ENCODE measurements at places on chromosomes 1 and 21.

DNA sequence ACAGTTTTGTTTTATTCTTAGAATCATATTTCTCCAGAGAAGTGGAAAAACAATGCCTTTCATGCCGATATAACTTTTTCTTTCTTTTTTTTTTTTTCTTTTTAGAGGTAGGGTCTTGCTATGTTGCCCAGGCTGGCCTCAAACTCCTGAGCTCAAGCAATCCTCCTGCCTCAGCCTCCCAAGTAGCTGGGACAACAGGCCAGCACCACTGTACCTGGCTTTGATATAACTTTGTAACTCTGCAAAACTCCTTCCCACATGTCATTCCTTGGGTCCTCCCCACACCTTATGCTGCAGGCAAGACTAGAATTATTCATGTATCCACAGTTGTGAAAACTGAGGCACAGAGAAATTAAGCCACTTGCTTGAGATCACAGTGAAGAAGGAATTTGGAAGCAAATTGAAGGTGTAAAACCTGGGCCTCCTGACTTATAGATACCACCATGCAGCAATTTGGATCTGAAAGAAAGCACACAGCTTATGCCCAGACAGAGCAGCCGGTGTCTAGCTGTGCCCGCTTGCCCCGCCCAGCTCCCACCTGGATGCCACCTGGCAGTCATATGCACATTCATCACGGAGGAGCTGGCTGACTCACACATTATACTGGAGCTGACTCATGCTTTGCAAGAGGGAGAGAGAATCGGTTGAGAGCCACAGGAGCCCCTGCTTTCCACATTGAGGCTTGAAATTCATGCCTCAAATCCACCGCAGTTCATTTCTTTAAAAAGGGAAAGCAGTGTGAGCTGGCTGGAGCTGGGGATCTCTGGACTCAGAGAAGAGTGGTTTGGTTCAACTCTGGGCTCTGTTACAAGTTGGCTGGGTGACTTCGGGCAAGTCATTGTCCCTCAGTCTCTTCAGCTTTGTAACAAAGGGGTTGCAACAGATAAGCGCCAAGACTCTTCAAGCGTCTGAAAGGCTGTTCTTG, 8.3 kb upstream of the SLC2A1 start:
- DNase-seq, result peak; percentile 76

GRCh38 chr1:199301472-199302217, 662.8 kb downstream of the PTPRC start:
- no peak for DNase-seq

GRCh38 chr21:35543746-35544145, 494.6 kb upstream of the RUNX1 start:
- DNase-seq, result peak; percentile 28

DNA sequence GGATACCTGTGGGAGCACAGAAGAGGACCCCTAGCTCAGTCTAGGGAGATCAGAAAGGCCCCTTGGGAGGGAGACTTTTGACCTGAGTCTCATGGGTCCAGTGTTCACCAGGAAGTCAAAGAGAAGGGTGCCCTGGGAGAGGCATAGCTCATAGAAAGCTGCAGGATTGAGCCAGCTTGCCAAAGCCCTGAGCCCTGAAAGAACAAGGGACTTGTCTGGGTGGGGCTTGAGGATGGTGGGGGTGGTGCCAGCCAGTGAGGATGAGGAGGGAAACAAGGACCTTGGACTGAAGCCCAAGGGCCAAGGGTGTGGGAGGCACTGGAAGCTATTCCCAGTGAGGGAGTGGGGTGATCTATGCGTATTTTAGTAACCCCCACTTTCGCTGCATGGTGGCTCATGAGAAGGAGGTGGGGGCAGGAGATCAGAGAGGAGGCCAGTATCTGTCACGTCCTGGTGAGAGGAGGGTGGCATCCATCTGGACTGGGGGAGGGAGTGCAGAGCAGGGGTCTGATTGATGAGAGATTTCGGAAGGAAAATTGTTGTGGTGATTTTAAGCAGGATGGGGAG, 28.4 kb downstream of the DMBX1 start:
- no peak for DNase-seq

- peak; percentile 10 for DNase-seq
These were observed 28.9 kb downstream of the OBSCN start for GRCh38 chr1:228236744-228237143.

GRCh38 chr1:43441166-43441893, 12.4 kb downstream of the HYI start:
- no peak for DNase-seq

DNA sequence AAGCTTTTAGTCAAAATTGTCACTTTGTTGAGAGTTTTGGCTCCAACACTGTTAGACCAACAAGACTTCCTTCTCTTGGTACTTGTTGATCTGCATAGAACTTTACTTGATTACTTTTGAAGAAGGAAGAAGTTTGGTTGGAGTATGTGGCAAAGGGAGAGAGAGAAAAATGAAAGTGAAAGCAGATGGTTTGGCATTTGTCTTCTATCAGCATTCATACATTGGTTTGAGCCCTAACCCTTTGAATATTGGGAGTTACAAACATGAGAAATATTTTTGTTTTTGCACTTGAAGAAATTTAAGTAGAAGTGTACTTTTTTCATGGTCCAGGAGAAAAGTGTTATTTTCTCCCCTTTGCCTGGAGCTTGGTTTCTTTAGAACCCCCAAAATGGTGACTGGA, 169.8 kb downstream of the ADGRL4 start:
- no peak for DNase-seq

DNA sequence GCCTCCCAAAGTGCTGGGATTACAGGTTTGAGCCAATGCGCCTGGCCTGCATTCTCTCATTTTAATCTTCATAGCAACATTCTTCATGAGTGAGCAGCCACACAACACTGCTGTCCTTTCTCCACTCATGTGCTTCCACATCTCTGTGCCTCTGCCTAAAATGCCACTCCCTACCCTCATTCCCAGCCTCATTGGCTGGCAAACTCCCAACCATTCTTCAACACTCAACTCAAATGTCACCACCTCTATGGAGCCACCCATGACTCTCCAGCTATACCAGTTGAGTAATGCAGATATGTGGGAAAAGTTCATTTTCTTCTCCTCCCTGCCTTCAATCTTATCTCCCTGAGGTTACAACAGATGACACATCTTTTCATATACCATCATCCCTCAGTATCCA, 53.9 kb upstream of the ZC3H12A start:
- no peak for DNase-seq

DNA sequence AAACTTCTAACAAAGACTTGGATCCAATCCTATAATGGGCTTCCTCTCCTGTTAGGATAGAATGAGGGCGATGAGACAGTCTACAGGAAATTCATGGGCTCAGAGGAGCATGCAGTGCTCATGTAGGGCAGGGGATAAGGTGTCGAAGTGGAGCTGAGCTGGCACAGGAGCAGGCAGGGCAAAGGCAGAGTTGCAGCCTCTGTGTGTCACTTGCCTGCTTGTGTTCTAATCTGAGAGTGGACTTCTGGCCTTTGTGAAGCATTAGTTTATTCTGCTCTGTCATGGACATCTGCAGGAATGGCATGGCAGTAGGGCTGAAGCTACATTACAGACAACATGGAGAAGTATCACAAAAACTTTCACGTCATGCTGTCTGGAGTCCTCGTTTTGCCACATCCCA, 32.6 kb downstream of the LHX8 start:
- DNase-seq, result no peak

DNA sequence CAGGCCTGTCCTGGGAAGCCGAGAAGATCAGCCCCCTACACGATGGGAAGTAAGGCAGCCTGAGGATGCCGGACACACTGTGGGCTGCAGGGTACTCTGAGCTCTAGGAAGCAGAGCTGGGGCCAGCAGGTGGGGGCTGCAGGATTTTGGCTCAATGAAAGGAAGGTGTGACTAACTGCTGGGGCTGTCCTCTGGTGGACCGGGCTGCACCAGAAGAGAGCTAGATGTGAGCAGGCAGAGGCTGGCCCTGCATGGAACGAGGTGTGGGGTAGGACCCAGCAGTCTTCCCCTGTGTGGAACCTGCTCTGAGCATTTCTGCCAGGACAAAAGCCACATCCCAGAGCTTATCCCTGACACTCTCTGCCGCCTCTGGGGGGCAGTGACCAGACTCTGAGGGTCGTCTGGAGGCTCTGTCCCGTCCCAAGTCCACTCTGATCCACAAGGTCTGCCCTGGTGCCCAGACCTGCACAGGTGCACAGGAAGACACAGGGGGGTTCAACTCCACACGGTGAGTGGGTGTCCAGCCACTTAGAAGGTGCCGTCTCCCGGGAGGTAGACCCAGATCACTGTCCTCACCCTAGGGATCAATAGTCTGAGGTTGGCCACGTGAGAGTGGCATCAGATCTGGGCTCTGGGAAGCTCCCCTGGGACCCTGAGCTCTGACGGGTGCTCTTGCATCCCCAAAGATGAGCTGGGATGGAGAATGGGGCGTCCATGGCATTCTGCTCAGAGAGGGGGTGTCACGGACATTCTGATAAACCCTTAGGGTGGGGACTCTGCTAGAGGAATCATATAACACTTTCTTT, 187.6 kb upstream of the VAMP3 start:
- no peak for DNase-seq

GRCh38 chr1:201763455-201764140, 65.4 kb upstream of the IPO9 start:
- no peak for DNase-seq

- no peak for DNase-seq
These were observed 45.1 kb upstream of the DNAH14 start for GRCh38 chr1:224884361-224884801.

GRCh38 chr1:23801876-23802275, 1.3 kb upstream of the GALE start:
- DNase-seq, result no peak

- DNase-seq, result no peak
These were observed 248.8 kb upstream of the USP24 start for GRCh38 chr1:55463814-55464475.

DNA sequence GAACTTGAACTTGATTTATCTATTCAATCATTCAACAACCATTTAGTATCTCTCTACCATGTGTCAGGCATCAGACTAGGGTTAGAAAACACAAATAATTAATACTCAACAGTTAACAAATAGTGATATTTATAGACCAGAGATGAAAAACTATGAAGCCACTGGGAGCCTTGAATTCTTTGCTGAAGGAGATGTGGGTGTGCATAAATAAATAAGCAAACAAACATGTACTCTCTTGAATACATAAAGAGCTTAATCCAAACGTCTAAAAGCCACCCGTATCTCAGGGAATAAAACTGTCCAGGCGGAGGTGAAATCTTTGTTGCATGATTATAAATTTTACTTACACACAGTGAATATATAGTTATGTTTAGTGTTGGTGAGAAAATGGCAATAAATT, 165.7 kb downstream of the SLC45A1 start:
- DNase-seq, result no peak

- DNase-seq, result no peak
These were observed 11.5 kb upstream of the ATP1B1 start for GRCh38 chr1:169094897-169095569.

- DNase-seq, result no peak
These were observed 107.7 kb downstream of the CLDN17 start for GRCh38 chr21:30058928-30059327.

- no peak for DNase-seq
These were observed 44.9 kb upstream of the BARHL2 start for GRCh38 chr1:90761781-90762589.

DNA sequence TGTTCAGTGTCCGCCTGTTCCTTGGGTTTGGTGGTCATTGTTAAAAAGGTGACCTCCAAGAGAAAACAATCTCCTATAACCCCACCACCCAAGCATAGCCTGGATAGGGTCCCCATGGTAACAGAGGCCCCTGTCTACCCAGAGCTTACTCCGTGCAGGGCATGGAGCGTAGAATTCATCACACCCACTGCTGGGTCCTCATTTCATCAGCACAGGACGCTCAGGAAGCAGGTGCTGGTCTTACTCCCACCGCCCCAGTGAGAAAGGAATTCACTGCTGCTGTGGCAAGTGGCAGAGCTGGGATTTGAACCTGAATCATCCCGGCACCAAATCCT, 37.0 kb downstream of the ARHGEF10L start:
- DNase-seq, result no peak

DNA sequence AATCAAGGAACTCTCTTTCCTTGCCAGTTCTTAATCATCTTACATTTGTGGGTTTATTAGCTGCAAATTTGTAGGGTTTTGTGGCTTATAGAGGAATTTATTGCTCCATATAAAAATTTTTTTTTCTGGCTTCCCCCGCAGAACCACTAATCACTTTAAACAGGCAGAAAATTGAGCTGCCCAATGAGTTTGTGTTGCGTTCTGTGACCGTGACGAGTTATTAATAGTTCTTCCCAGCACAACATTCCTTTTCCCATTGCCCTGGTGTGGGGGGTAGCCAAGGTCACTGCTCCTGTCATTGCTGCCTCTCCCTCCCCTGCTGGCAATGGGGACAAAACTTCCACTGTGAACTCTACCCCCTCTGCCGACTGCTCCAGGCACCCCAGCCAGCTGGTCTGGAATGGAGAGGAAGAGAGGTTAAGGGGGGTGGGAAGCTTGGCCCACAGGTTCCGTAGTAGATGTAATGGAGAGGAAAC, 55.1 kb downstream of the UBE2T start:
- no peak for DNase-seq

DNA sequence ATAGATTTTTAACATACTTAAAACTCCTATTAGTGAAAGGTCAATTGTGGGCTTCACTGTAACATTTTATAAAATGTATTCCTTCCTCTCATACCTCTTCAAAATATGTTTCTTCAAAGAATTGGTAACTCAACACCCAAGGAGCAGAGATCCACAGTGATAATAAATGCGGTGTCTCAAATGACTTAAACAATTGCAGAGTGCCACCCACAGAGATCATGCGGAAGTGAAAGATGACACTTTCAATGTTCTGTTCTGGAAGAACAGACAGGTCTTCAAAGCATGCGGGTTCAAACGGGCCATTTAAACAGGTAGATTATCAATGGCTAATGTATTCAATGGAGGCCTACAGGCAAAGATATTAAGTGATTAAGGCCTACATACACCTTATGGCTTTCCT, 157.0 kb upstream of the GREM2 start:
- peak; percentile 13 for DNase-seq

GRCh38 chr1:32717503-32717902, 14.9 kb upstream of the SYNC start:
- DNase-seq, result no peak

- DNase-seq, result no peak
These were observed 22.1 kb downstream of the BATF3 start for GRCh38 chr1:212677573-212677972.

DNA sequence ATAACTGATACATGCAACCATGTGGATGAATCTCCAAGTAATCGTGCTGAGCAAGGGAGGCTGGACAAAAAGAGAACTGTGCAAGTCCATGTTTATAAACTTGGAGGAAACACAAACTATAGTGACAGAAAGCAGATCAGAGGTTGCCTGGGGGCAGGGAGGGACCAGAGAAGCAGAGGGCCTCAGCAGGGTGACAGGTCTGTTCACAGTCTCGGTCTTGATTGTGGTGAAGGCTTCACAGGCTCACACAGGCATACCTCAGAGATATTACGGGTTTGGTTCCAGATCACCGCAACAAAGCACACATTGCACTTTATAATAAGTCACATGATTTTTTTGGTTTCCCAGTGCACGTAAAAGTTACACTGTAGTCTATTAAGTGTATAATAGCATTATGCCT, 28.5 kb downstream of the ACOT7 start:
- no peak for DNase-seq

DNA sequence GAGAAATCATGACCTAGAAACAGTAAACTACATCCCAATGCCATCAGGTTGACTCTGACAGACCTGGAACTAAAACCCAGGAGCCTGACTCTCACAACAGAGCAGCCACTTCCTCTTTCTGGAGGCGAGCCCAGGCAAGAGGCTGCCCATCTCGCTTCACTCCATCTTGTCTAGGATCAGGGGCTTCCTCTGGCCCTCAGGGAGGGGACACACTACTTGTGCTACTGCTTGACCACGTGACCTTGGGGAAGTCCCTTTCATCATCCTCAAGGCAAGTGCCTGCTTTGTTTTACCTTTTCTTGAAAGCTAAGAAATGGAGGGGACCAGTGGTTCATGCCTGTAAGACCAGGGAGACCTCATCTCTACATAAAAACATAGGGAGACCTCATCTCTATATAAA, 2.6 kb upstream of the TENT5B start:
- DNase-seq, result no peak
